NCI-H510A treated with DMSO at 0.1 percent for 48 hours (cell line): ENCODE measurements at places on chromosomes 2 and 18.

DNA sequence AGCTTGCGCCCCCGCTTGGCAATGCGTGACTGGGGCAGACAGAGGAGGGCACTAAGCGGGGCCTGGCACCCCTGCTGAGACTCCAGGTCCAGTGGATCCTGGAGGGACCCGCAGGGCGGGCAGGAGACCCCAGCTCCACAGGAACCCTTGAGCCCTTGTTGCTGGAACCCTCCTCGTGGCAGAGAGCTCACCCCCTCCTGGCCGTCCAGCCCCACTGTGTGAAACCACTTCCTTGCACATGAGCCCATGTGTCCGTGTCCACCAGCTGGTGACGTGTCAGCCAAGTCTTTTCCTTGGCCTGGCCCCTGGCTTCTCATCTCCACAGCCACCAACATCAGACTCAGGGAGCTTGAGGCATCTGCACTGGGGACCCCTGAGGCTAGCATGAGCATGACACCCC, 38.0 kb downstream of the BIN1 start:
- no peak for DNase-seq

DNA sequence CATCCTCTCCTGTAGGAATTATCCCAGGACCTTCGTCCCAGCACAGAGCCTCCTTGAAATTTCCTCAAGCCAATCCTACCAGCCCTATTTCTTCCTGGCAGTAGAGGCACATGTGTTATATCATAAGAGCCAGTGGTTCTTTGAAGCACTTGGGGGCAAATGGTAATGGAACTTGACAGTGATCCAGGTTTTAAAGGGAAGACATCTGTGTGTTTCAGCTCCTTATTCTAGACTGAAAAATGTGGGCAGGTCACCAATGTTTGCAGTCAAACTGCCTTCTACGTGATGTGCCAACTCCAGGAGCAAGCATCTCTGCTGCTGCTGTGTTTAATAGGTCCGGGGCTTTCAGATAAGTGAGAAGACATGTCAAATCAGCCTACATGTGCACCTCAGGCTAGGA, 157.1 kb downstream of the GALNT14 start:
- DNase-seq: no peak

GRCh38 chr18:66550366-66550765, 53.5 kb downstream of the CDH19 start:
- no peak for DNase-seq

- no peak for DNase-seq
Measured at GRCh38 chr2:200625958-200626363, 40.1 kb downstream of the AOX1 start.

DNA sequence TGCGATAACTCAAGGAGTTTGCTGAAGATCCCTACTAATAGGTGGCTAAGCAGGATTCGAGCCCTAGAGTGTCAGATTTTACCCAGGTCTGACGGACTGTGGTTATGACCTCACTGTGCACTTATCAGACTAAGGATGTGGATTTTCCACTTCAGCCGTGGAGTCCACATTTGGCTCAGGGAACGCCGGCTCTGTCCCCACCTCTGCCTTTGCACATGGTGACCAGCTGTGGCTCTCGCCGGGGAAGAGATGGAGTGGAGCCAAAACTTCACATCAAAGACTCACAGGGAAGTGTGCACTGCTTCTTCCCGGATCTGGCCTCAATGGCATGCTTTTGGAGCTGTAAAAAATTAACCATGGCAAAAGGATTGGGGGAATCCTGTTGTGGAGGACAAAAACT, 249.3 kb upstream of the APCDD1 start:
- DNase-seq: no peak

DNA sequence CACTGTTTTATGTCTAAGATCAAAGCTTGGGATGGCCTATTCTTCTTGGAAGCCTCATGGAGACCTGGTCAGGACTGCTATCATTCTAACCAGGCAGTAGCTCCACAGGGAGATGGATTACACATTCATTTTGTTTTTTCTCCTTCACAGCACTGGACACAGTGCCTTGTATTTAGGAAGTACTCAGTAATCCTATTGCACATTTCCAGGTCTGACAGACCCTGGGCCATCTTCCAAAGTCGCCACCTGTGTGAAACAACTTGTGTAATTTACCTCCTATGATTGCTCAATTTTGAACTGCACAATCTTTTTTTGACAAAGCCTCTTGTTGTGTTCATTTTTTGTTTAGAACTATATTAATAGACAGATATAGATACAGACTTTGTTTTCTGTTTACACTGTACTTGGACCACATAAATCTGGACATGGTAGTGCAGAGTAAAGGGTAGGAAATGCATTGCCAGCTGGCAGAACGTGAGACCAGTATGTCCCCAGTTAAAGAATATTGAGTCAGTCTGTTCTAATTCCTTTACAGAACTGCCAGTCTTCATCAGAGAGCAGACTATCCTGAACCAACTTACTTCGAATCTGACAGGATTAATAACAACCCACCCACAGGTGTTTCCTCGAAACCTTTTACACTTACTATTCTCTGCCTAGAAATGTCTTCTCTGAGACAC, 277.8 kb upstream of the CYRIA start:
- DNase-seq: no peak
